Subcutaneous preadipocyte (primary cell): ENCODE measurements at places on chromosomes 1 and 21. TPM values are rescaled to one million over a fixed set of nuclear protein-coding genes. Genes with fewer than 3 reads are reported as not detected.

S100A9 gene
- not detected in 2 replicates for total RNA-seq

CRYAA gene
- not detected in 2 replicates for total RNA-seq

JMJD4 gene
- total RNA-seq = 28.7 and 33.0 TPM in 2 replicates

ROR1 gene
- 41.2 and 46.7 TPM in 2 replicates for total RNA-seq

SV2A gene
- 9.4 and 13.2 TPM in 2 replicates for total RNA-seq

ETV3L gene
- total RNA-seq = not detected in 2 replicates

DARS2 gene
- total RNA-seq = 23.5 and 35.8 TPM in 2 replicates

VWA5B1 gene
- total RNA-seq = not detected in 2 replicates

ESPN gene
- total RNA-seq = not detected in 2 replicates

RNU5D-1 gene
- not detected in 2 replicates for total RNA-seq

LCE7A gene
- total RNA-seq = not detected in 2 replicates

ADAMTS1 gene
- 96.3 and 97.4 TPM in 2 replicates for total RNA-seq

FAF1 gene
- 37.5 and 63.5 TPM in 2 replicates for total RNA-seq

CCDC185 gene
- total RNA-seq = not detected in 2 replicates

LCE1D gene
- not detected in 2 replicates for total RNA-seq

GDAP2 gene
- 14.3 and 21.9 TPM in 2 replicates for total RNA-seq

APCS gene
- not detected in 2 replicates for total RNA-seq

PHACTR4 gene
- total RNA-seq = 7.3 and 10.0 TPM in 2 replicates

FAM3B gene
- total RNA-seq = not detected in 2 replicates

CLCNKB gene
- not detected in 2 replicates for total RNA-seq

CELA3B gene
- not detected in 2 replicates for total RNA-seq

CMPK1 gene
- total RNA-seq = 66.5 and 75.1 TPM in 2 replicates

ICOSLG gene
- total RNA-seq = 0.37 and 0.39 TPM in 2 replicates

EPHA10 gene
- total RNA-seq = not detected in 2 replicates

LCE1B gene
- total RNA-seq = not detected in 2 replicates

CGN gene
- total RNA-seq = under 0.01 TPM in 1 of 2 replicates, not detected in the other

TSEN15 gene
- total RNA-seq = 23.9 and 34.4 TPM in 2 replicates

PDZK1IP1 gene
- total RNA-seq = not detected in 2 replicates

LEPROT gene
- 39.1 and 44.8 TPM in 2 replicates for total RNA-seq

CFHR2 gene
- not detected in 2 replicates for total RNA-seq
